ENCODE measurements at places on chromosomes 5 and 9. TPM values are rescaled to one million over a fixed set of nuclear protein-coding genes. Genes with fewer than 3 reads are reported as not detected.

The PCDHA9 gene
- total RNA-seq, result under 0.01 TPM

The SOX30 gene
- total RNA-seq, result not detected

The FOXD4L4 gene
- under 0.01 TPM for total RNA-seq

The IFNA2 gene
- not detected for total RNA-seq

The LTC4S gene
- 0.19 TPM for total RNA-seq

Data from regular cardiac myocyte (primary cell).